ENCODE measurements at places on chromosomes 5 and 9.
A peak's percentile ranks its signal among the peaks of the same experiment; 100 is the strongest.

- no peak for DNase-seq
These were observed 17.7 kb downstream of the S1PR3 start for GRCh38 chr9:89008744-89009545.

- peak; percentile 23 for DNase-seq
These were observed 112.9 kb upstream of the LMX1B start for GRCh38 chr9:126500600-126501382.

DNA sequence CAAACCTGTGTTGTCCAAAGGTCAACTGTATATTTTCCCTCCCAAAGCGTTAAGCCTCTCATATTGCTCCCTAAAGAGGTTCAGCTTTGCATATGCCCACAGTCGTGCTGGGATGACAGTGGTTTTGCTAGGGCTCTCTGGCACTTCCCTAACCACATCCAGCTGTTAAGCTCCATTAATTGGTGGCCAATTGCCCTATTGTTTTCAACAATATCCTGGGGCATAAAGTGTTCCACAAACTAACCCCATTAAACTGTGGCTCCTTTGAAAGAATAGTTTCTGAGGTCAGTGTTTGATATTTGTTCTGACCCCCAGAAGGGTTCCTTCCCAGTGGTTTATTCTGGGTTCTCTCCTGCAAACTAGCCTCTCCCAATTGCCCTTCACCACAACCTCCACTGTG, 194.5 kb downstream of the HSD17B3 start:
- DNase-seq, result no peak

GRCh38 chr5:180315762-180316212, 23.9 kb upstream of the MAPK9 start:
- peak; percentile 36 for DNase-seq

- no peak for DNase-seq
These were observed 155.0 kb upstream of the CLINT1 start for GRCh38 chr5:158013939-158014338.

DNA sequence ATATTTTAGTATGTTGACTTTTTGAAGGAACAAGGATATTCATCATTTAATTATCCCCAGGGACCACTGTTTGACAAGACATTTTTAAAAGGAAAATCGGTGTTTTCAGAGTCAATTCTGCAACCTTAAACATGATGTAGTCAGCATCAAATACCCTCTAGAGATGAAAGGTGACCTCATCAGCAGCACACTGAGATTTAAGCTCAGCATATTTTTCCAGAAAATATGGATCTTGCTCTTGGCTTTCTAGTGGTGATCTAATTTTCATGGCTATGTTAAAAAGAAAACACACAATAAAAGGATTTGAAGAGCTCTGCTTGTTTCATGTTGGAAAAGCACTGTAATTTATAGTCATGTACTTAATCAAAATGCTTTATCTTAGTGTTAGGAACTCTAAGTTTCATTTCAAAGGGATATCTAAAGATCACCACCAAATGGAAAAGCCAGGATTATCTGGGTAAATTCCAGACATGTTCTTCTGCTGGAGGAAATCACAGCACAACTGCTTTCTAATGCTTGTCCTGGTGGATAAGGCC, 487.2 kb downstream of the ENC1 start:
- no peak for DNase-seq

DNA sequence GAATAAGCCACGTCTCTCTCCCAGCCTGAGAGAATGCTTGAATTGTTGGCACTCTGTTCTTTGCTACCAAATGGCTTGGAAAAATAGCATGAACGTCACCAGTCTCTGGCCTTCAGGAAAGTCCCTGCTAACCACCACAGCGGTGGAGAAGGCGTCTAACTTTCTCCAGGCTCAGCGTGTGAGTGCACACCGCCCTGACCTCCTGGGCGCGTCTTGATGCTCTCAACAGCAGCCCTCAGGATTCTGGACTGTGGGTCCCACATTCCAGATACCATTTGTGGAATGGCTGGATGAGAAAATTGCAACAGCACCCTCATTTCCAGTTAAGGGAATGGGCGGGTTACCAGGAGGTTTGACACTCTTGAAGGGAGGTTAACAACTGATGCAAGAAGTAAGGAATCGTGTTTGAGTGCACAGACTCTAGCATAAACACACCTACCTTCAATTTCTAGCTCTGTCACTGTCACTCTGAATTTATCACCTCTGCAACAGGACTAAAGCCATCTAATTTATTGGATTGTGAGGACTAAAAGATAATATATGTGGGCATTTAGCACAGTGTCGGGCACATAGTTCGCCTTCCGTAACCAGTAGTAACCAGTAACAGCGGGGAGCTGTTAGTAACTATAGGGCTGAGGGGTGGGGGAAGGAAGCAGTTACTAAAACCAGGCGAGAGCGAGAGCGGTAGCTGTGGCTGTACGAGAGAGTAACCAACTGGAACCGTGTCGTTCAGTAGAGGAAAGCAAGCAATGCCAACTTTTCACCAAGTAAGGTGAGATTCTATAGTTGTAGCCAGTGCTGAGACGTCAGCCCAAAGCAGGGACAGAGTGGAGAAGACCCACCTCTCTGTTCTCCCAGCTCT, 807 bp upstream of the PLGRKT start:
- DNase-seq, result no peak

DNA sequence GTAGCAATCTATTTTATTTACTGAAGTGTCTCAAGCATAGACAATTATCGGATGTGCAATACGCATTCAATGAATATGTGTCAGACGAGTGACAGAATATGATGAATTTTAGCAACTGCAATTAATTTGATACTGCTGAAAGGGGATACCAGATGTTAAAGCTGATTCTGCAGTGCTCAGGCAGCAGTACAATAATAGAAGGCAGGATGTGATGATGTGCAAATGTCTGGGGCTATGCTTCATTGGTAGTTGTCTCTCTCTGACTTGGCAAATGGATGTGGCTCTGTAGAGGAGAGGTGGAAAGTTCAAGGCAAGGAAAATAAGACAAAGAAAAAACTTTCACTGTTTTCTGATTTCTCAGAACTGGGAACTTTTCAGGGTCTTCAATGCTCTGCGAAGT, 721.2 kb downstream of the CDH18 start:
- no peak for DNase-seq

DNA sequence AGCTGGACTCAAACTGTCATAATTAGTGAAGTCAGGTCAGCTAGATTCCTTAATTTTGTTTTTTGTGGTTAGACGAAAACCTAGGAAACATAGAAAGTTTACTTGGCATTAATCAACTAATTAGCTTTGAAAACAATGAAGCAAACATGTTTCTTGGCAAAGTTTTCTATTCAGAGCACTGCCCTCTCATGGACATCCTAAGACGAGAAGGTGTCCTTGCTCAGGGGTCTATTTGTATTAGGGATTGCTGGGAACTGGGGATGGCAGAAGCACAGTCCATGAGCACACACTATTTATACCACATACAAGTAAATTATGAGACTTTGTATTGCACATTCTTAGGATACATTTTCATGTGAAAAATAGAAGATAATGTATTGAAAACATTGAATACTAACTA, 49.7 kb downstream of the POC5 start:
- no peak for DNase-seq

DNA sequence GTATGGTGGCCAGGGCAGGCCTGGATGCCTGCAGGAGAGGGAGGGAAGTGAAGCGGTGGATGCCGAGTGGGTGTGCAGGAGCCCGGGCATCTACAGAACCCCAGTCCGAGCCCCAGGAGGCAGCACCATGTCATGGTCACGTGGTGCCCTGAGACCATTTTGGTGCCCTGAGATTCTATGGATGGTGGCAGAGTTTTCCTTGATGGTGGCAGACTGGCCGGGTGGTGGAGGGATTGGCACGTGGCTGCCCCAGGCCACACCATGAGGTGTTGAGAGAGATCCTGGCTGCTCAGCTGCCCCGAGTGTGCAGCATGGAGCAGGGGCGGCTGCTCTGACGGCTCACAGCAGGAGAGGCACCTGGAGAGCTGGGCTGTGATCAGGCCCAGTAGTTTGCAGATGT, 52.3 kb downstream of the SYK start:
- DNase-seq, result no peak

GRCh38 chr5:133715616-133716015, 103.3 kb upstream of the FSTL4 start:
- DNase-seq, result no peak

DNA sequence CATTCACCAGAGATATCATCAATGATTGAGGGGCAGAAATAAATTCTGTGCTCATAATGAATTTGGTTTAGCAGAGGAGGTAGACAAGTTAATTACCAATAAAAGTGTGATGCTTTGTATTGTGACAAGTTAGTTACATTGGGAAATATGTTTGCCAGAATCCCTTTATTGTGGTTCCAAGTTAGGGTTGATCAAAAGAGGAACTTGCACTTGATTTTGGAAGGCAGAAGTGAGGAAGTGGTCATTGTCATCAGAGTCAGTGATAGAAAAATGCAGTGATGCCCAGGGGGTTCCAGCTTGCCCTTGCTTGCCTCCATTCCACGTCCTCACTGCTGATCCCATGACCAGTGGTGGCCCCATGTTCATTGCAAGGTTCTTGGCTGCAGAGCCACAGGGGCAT, 69.7 kb downstream of the SVEP1 start:
- no peak for DNase-seq

DNA sequence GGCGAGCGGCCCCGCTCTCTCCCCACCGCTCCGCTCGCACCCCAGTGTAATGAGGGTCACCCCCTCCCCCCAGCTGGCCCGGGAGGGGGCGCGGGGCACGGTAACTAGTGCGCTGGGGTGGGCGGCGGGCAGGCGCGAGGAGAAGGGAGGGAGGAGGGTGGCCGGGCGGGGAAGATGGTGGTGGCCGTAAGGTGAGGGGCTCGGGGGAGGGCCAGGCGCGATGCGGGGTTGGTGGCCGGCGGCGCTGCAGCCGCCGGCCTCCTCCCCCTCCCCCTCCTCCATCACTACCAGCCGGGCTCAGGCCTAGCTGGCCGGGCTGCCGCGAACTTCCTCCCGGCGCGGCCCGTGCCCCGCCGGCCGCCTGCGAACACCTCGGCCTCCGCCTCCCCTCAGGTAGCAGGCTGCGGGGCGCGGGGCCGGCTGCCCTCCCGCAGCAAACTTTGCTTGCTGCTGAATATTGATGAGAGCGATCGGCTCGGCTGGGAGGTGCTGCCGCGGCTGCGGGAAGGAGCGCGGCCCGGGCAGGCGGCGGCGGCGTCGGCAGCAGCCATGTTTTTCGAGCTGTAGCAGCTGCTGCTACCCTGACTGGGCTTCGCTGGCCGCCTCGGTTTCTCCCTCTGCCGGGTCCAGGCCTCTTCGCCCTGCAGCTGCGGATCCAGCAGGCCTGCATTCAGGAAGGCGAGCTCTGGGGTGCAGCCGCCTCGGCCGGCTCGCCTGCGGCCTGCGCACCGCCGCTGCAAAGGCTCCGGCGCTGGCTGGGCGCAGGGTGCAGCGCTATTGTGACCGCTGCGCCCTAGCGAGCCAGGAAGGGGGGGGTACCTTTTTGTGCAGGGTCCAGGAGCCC, 502 bp downstream of the NSD1 start:
- no peak for DNase-seq

GRCh38 chr5:83653669-83654068, 67.0 kb downstream of the HAPLN1 start:
- DNase-seq, result no peak

DNA sequence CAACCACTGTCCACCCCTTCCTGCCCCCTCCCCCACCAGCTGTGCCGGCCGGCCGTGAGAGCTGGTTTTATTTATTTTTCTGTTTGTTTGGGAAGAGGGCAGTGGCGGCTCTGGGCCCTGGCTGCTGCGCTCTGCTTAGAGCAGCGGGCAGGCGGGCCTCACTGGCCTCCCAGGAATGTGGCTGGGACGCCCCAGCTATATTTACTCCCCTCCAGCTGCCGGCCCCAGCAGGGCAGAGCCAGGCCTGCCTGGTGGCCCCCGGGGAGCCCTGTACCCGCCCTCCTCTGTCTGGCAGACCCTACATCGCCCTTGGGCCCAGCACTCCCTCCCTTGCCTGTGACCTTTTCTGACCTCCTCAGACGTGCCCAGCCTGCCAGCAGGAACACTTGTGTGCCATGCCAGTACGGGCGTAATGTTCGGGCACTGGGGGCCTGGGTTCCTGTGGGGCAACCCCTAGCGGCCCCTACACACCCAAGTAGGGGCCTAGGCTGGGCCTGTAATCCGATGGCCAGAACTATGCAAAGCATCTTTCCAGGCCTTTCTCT, 7.7 kb downstream of the CXXC5 start:
- no peak for DNase-seq

GRCh38 chr5:14783691-14784090, 87.9 kb downstream of the ANKH start:
- no peak for DNase-seq

DNA sequence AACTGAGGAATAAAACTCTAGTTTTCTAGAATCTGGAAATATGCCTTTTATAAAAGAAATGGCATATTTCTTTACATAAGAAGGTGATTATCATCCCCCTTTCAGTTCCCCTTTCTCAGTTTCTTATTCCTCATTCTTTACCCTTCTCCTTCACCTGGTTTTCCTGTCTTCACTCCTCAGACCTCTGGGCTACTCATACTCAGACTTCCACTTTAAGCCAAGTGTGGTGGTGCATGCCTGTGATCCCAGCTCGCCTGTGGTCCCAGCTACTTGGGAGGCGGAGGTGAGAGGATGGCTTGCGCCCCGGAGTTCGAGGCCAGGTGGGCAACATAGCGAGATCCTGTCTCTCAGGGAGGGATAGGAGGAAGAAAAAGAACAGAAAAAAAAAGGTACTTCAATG, 57.2 kb downstream of the RANBP6 start:
- no peak for DNase-seq

GRCh38 chr5:52579391-52579790, 208.3 kb upstream of the ITGA1 start:
- no peak for DNase-seq

DNA sequence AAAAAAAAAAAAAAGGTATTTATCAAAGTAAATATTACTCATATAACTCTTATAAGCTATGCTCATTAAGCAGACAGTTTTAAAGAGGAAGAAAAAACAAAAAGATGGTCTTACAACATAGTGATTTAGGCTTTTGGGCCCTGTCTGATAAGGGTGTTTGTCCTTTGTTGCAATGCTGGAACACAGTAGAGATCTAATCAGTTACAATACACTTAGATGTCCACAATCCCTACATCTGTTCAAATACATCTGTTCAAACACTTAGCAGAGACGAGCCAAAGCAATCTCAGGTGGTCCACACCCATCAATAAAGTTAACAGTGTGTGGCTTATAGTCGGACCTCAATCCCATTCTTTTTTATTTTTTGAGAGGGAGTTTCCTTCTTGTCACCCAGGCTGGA, 11.0 kb downstream of the PRXL2C start:
- no peak for DNase-seq

DNA sequence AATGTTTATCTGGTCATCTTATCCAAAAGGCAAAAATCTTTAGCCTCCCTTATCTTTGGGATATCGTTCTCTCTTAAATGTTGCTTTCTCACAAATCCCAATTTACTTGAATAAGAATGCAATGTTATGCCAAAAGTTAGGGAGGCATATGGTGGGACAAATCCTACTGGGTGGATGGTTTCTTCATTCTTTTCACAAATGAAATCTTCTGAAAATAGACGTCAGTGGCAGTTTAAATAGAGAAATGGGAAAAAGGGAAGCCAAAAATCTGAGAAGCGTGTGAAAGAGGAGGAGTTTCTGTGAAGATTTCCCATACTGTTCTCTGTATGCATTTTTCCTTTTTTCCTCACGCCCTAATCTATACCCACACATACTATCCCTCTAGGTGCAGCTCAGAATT, 2.5 kb upstream of the PCDHAC1 start:
- DNase-seq, result no peak

- DNase-seq, result no peak
These were observed 14.0 kb upstream of the PHYHD1 start for GRCh38 chr9:128906741-128907140.

- DNase-seq, result peak; percentile 65
These were observed 2.5 kb upstream of the SEC16A start for GRCh38 chr9:136485049-136486045.

- peak; percentile 9 for DNase-seq
These were observed 1075.4 kb upstream of the C9orf72 start for GRCh38 chr9:28648723-28649122.

GRCh38 chr5:135073761-135074345, 39.8 kb upstream of the PITX1 start:
- DNase-seq, result no peak
